Stimulated activated naive CD4-positive, alpha-beta T cell treated with Interleukin-2 at 50 U/mL for 16 hours (primary cell): ENCODE measurements at places on chromosomes 4 and X.
A peak's percentile ranks its signal among the peaks of the same experiment; 100 is the strongest.

DNA sequence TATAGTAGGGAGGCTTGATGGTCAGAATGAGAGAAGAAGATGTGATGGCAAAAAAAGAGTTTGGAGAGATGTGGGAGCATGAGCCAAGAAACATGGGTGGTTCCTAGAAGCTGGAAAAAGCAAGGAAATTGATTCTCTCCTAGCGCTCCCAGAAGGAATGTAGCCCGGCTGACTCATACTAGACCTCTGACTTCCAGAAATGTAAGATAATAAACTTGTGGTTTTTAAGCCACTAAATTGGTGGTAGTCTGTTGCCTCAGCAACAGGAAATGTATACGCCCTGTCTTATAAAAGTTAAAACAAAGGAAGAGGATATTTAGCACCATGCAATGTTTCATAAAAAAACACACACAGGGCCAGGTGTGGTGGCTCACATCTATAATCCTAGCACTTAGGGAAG, 182.7 kb upstream of the PCDH7 start:
- no peak for DNase-seq

DNA sequence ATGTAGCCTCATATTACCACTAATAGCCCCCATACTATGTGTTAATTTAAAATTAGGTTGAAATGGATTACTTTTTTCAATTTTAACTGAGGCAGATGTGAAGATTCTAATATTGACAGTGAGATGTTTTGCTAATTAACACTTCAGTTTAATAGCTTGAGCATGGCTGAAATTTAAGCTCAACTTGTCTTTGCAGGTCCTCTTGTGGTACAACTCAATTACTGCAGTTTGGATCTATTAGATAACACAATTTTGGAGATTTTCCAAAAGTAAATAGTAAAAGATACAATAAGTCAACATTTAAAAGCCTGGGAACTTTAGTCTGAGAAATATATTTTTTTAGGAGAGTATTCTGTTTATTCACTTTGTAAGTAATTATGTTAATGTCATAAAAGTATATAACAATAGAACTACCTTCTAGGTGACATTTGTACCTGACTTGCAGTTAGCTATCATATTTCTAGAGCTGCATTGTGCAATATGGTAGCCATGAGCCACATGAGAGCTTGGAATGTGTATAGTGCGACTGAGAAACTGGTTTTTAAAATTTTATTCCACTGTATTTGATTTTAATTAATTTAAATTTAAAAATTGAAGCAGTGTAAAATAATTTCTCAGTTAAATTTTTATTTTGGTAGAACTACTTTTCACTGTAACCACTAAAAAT, 73.1 kb upstream of the FMR1 start:
- no peak for DNase-seq

DNA sequence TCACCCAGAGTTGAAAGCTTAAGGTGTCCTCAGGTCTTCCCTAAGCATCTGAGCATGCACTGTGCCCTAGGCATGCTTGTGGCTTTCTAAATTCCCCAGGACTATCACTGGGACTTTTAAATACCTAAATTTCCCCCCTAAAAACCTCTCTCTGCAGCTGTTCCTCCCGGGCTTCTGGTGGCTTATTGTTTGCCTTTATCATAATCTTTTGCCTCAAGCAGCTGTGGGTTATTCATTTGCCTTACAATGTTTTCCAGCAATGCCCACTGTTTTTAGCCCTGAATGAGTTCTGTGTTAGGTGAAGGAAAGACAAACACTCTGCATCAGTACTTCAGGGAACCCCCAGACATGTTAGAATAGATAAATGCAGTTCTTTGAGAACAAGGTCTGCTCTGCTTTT, 455.0 kb downstream of the ZIC3 start:
- DNase-seq = no peak

DNA sequence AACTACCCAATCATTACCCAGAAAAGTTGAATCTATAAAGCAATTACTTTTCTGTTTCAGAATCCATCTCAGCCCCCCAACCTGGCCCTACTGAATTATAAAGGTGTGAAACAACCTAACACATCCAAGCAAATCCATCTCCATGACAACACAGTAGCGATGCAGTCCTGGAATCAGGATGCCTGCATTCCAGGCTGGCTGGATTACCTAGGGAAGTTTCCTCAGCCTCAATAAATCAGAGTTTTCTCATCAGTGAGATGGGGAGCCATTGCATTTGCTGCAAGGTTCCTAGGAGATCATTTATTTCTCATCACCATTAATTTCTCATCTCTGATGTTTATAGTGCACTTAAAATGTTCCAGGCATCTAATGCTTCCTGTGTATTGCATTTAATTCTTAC, 46.0 kb downstream of the LNX1 start:
- DNase-seq = no peak

DNA sequence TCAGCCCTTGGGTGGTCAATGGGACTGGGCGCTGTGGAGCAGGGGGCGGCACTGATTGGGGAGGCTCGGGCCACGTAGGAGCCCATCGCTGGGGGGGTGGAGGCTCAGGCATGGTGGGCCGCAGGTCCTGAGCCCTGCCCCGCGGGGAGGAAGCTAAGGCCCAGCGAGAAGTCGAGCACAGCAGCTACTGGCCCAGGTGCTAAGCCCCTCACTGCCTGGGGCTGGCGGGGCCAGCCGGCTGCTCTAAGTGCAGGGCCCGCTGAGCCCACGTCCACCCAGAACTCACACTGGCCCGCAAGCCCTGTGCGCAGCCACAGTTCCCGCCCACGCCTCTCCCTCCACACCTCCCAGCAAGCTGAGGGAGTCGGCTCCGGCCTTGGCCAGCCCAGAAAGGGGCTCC, 66.4 kb downstream of the ZNF141 start:
- no peak for DNase-seq

- no peak for DNase-seq
Measured at GRCh38 chr4:138698641-138699040, 316.9 kb upstream of the NOCT start.

DNA sequence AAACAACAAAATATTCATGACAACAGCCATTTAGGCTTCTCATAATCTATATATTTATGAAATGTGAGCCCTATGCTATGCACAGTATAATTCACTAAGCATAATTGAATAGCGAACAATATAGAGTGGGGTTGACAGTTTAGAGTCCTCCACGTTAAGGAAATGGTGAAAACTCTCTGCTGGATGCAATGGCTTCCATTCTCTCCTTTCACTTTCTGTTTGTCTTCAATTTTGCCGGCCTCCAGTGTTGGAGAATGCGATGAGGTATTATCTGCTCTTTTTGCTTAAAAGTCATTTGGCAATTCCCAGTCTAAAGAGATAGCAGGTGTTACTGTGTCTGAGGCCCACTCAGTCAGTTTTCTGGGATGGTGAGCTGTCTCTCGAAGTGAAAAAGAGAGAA, 52.1 kb downstream of the NPY5R start:
- no peak for DNase-seq

DNA sequence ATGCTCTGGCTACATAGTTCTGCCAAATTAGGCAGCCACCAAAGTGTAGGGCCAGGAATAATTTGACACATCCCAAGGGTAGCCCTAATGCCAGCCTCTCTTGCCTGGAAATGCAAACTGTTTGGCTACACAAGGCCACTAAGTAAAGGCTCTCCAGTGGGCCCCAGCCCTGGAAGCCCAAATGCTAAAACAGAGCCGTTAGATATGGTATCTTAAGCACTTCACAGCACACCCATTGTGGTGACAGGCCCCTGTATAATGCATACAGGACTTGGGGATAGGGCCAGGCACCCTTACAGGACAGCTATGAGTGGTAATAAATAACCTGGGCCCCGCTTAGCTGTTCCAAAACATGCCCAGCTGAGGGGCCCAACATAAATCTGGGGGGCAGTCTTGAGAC, 623.9 kb downstream of the BCOR start:
- no peak for DNase-seq

DNA sequence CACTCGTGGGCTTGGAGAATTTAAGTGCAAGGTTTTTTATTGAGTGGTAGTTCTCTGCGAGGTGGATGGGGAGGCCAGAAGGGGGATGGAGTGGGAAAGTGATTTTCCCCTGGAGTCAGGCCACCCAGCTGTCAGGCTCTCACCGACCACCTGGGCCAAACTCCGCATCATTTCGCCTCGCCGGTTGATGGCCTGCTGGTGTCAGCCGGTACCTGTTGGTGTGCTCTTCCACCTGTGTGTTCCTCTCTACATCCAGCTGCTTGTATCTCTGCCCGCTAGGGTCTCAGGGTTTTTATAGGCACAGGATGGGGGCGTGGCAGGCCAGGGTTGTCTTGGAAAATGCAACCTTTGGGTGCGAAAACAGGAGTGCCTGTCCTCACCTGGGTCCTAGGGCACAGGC, 200.9 kb downstream of the DACH2 start:
- no peak for DNase-seq

DNA sequence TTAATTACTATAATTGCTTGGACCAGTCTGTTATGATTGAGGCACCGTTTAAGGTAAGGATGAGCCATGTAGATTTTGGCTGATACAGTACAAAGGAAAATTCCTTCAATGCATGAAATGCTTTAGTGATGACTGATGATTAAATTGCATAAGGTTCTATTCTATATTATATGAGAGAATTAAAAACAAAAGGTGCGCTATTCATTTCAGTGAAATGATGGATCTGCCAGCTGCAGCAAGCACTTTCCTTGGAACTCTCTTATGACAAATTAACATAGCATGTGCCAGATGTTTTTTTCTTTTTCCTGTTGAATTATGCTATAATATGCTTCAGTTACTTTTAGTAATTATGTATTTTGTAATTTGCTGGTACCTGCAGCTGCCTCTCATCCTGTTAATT, 98.5 kb downstream of the JADE1 start:
- no peak for DNase-seq

- DNase-seq = no peak
Measured at GRCh38 chr4:78038704-78039103, 18.4 kb upstream of the FRAS1 start.

GRCh38 chrX:129984111-129984958, 1.9 kb downstream of the BCORL1 start:
- peak; percentile 30 for DNase-seq

GRCh38 chr4:163048447-163048846, 118.2 kb downstream of the NAF1 start:
- DNase-seq = no peak

DNA sequence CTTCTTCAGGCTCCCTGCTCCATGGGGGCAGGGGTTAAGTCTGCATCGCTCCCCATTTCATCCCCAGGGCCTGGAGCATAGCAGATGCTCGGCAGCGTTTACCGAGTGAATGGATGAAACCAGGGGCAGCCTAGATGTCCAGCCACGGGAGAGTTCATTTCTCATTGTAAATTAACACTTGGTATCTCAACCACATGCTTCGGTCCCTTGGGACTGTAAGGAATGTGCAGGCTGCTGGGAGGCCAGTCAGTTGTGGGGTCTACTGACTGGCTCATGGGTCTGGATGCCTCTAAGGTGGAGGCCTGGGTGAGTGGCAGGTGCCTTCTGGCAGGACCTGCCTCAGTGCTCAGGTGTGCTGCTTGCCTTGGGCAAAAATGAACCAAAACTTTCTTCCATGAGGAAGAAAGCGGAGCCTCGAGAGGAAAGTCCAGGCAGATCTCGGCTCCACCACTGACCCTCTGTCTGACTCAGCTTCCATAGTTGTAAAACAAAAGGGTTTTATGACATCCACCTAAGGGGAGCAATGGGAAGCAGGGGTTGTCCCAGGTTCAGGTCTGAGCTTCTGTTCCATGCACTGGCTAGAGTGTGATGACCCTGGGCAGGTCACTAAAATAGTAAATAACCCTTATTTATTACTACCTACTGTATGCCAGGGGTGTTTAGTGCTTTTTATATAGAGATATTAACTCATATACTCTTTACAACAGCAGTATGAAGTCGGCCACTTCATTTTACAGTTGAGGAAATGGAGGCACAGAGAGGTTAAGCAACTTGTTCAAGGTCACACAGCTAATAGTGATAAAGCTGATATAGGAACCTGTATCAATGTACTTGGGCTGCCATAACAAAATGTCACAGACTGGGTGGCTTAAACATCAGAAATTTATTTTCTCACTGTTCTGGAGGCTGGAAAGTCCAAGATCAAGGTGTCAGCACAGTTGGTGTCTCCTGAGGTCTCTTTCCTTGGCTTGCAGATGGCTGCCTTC, 144.3 kb upstream of the STX18 start:
- DNase-seq = no peak

DNA sequence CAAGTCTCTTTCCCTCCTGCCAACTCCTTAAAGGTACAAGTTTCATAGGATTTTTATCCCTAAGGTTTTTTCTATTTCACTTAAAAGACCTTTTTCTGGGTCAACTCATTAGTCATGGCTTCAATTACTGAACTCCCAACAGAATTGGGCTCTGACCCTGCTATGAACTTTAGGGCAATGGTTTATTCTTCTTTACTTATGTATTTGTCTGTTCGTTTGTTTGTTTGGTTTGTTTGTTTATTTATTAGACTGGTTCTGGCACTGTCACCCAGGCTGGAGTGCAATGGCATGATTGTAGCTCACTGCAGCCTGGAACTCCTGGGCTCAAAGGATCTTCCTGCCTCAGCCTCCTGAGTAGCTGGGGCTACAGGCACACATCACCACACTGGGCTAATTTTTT, 5.9 kb upstream of the NOCT start:
- DNase-seq = no peak

DNA sequence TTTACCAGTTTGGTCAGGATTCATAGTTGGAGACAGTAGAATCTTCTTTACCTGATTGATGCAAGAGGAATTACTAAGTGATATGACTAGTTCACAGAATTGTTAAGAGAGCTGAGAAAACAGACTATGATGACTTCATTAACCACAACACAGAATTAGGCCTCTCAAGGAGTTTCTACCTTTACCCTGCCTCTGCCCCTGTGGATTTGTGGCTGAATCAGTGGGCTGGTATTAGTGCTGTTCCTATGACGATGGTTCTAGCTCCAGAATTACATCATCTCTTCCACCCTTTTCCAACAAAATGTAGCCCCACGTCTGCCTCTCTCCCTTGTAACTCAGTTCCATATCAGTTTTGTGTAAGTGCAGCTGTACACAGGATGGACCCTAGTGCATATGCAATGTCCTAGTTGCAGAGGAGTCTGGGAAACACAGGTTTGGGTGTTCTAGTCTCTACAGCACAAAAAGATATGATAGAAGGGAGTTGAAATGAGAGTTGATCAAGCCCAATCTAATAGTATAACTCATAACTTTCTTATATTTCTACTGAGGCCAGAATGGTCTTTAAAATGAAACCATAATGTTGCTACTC, 99.3 kb downstream of the ANXA5 start:
- no peak for DNase-seq

DNA sequence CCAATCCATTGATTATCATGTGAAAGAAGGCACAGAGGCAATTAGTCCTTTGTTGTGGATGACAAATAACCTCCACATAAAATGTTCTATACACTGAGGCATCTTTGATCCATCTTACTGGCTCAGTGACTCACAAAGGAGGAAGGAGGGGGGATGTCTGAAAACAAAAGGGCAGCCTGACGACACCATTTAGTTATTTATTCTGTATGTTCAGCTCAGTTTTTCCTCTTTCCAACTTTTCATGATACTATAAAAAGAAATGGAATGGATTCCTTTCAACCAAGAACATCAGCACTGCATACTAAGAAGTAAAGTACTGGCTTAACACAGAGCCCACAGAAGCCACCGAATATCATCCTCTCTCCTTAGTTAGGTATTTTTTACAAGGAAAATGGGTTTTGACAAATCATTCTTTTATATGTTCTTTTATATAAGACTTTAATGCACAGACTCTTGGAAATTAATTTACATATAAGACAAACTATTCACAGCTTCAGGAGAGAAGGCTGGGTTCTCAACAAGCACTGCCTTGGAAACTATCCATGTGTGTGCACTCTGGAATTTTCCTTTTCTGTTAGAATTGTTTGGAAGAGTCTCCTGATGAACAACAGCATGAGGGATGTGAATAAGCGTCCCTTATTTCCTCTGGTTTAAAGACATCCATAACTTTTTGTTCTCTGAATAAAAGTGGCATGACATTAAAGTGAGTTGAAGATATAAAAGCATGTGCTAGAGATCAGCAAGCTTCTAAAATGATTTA, 135.6 kb downstream of the TSPAN5 start:
- no peak for DNase-seq
